Immature natural killer cell (primary cell): ENCODE measurements at places on chromosomes 1 and 21. TPM values are rescaled to one million over a fixed set of nuclear protein-coding genes. Genes with fewer than 3 reads are reported as not detected.

Gene OR2T35
- polyA plus RNA-seq: not detected

Gene KRTAP19-1
- not detected for polyA plus RNA-seq

Gene HSPG2
- polyA plus RNA-seq: not detected

Gene LCE1F
- not detected for polyA plus RNA-seq

Gene F13B
- polyA plus RNA-seq: not detected

Gene S100A3
- polyA plus RNA-seq: not detected

Gene CD5L
- polyA plus RNA-seq: not detected

Gene LMOD1
- not detected for polyA plus RNA-seq

Gene RPTN
- not detected for polyA plus RNA-seq

Gene SLC26A9
- polyA plus RNA-seq: not detected

Gene TMEM82
- polyA plus RNA-seq: not detected

Gene DEGS1
- 65.9 TPM for polyA plus RNA-seq

Gene EPHB2
- not detected for polyA plus RNA-seq

Gene RAB3GAP2
- 12.0 TPM for polyA plus RNA-seq

Gene JMJD4
- 25.9 TPM for polyA plus RNA-seq

Gene RHD
- 0.21 TPM for polyA plus RNA-seq

Gene OR2T3
- not detected for polyA plus RNA-seq

Gene PLA2G2C
- not detected for polyA plus RNA-seq

Gene C8B
- polyA plus RNA-seq: not detected

Gene NUDT4B
- 4.9 TPM for polyA plus RNA-seq

Gene IFI44L
- 6.0 TPM for polyA plus RNA-seq

Gene ZBTB7B
- polyA plus RNA-seq: 0.96 TPM

Gene COL8A2
- polyA plus RNA-seq: not detected

Gene SLAMF9
- not detected for polyA plus RNA-seq

Gene CYP4A11
- not detected for polyA plus RNA-seq

Gene APCS
- not detected for polyA plus RNA-seq

Gene CHD1L
- 12.6 TPM for polyA plus RNA-seq

Gene ODR4
- polyA plus RNA-seq: 1.7 TPM

Gene SYPL2
- 0.28 TPM for polyA plus RNA-seq

Gene UFC1
- polyA plus RNA-seq: 186 TPM

Gene ADORA1
- polyA plus RNA-seq: 3.7 TPM

Gene KCNE1
- not detected for polyA plus RNA-seq

Gene LCE2B
- not detected for polyA plus RNA-seq

Gene SPATA21
- polyA plus RNA-seq: not detected

Gene COL18A1
- polyA plus RNA-seq: 1.8 TPM

Gene PGBD5
- not detected for polyA plus RNA-seq

Gene PRR9
- not detected for polyA plus RNA-seq

Gene OSCP1
- not detected for polyA plus RNA-seq

Gene S100A11
- 429 TPM for polyA plus RNA-seq

Gene VCAM1
- polyA plus RNA-seq: not detected

Gene SRSF11
- polyA plus RNA-seq: 100 TPM

Gene CDC42BPA
- 0.13 TPM for polyA plus RNA-seq

Gene CSMD2
- not detected for polyA plus RNA-seq

Gene HSD3B1
- polyA plus RNA-seq: not detected

Gene WLS
- polyA plus RNA-seq: not detected

Gene RORC
- polyA plus RNA-seq: 1.4 TPM

Gene PCP4
- polyA plus RNA-seq: not detected

Gene ZFP69
- 7.4 TPM for polyA plus RNA-seq

Gene ESPN
- polyA plus RNA-seq: not detected

Gene TXNDC12
- polyA plus RNA-seq: 78.1 TPM

Gene C1QTNF12
- not detected for polyA plus RNA-seq

Gene LAMC2
- polyA plus RNA-seq: not detected

Gene NBPF8
- 0.49 TPM for polyA plus RNA-seq

Gene FAM131C
- polyA plus RNA-seq: not detected

Gene CNR2
- polyA plus RNA-seq: 9.5 TPM

Gene RAP1GAP
- polyA plus RNA-seq: not detected

Gene RFX5
- polyA plus RNA-seq: 37.1 TPM
